ENCODE measurements at places on chromosomes 5 and 9.

DNA sequence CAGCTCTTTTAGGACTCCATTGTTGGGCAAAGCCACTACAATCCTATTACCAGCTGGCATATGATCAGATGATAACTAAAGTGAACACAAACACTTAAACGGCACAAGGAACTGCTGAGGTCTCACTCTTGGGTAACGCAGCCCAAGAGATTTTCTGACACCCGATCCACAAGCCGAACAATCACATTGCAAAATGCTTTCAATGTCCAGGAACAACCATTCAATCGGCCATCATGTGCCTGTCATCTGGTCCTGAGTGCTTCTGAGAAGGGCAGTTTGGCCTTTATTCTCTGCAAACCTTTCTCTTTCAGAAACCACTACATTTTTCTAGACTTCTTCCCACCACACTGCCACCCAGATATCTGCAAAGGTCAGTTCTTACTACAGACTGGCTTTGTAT lies 283.1 kb downstream of the GLIS3 start:
- no peak for DNase-seq

DNA sequence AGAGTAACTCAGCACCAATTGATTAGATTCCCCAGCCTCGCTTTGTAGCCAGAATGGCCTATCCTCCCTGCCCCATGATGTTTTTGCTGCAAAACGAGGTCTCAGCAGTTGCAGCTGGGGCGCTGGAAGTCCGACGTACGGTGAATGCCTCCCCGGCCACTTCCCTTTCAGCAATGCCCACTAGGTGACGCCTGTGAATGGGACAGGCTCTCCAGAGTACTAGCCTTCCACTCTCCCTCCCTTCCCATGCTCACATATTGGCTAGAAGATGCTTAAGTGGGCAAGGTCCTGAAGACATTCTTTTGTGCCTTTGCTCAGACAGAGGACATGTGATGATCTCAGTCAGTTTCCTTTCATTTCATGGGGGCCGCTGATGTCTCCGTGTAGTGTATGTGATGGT lies 50.8 kb downstream of the DMRT2 start:
- peak; percentile 1 for DNase-seq

DNA sequence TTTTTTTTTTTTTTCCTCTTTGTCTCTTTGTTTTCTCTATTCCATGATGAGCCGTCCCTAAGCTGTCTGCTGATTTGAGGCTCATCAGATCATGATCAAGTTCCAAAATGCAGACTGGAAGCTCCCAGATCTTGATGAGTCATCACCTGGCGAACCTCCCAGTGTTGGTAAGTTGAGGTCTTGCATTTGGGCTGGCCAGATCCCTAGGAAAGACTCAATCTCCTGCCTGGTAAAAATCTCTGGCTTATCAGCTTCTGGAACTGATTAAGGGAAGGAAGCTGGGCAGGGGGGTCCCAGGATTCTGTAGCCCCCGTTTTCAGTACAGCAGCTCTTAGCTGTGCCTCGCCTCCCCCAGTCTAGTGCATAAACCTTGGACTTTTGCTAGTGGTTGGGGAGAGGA lies 69.0 kb downstream of the TSPAN17 start:
- DNase-seq = no peak

DNA sequence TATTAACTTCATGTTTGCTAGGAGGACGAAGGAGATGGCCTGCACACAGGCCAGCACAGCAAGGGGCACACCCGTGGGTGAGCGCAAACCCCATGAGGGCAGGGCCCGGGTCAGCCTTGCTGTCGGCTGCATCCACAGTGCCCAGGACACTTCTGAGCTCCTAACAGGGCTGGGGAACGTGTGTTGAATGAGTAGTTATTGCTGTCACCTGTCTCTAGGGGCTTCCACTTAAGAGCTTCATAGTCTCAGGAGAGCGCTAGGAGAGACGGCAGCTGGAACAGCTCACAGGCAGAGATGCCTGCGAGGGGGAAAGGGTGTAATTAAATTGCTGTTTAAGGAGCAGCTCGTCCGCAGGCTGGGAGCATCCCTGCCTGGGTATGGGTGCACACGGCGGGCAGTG lies 91.4 kb upstream of the NEURL1B start:
- no peak for DNase-seq

DNA sequence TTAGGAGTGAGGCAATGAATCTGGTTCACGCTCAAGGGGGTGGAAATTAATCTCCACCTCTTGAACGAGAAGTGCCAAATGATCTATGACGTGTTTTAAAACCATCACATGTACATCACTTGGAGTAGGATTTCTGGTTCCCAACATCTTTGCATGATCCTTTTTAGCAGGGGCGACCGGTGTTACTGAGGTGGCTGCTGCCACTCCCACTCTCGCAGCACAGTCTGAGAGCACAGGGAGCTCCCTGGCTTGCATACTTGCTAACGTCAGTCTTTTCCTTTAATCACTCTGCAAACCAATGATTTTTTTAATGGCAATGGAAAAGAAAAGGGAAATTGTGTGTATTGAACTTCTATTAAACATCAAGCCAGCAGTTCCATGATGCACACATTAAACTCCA lies 624.4 kb downstream of the IRX1 start:
- no peak for DNase-seq

- DNase-seq = no peak
These were observed 196.6 kb downstream of the SGCD start for GRCh38 chr5:156523607-156524006.

DNA sequence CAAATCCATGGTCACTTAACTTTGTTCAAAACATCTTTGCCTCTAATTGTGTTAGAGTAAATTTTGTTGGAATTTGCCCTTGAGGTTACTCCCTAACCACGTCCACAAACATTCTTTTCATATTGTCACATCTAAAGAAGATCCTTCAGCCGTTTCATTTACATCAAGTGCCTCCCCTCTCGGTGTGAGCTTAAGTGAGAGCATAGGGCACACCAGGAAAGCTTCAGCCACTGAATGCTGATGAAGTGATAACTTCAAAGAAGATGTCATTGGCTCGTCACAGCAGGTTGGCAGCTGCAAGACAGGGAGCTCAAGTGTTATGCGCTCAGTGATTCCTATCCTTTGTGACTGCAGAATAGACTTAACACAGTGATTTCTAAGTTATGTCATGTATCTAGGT lies 49.6 kb upstream of the ADAMTS19 start:
- DNase-seq = no peak

GRCh38 chr5:113103330-113103729 lies 126.7 kb downstream of the DCP2 start:
- DNase-seq = no peak

DNA sequence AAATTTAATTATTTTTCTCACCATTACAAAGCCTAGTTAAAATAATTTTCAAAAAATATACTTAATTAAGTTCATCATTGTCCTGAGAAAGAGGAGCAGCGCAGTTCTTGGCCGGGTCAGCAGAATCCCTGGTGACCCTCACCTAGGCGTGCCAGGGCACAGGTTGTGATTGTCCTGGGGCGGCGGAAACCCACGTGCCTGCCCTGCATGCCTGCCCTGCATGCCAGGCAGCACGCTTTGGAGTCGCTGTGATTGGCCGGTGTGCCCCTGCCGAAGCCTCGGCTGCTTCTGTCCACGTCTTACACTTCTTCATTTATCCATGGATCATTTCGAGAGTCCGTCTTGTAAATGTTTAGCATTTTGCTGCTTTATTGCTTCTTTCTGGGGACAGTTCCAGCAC lies 25.6 kb downstream of the SLC12A2 start:
- DNase-seq = no peak

DNA sequence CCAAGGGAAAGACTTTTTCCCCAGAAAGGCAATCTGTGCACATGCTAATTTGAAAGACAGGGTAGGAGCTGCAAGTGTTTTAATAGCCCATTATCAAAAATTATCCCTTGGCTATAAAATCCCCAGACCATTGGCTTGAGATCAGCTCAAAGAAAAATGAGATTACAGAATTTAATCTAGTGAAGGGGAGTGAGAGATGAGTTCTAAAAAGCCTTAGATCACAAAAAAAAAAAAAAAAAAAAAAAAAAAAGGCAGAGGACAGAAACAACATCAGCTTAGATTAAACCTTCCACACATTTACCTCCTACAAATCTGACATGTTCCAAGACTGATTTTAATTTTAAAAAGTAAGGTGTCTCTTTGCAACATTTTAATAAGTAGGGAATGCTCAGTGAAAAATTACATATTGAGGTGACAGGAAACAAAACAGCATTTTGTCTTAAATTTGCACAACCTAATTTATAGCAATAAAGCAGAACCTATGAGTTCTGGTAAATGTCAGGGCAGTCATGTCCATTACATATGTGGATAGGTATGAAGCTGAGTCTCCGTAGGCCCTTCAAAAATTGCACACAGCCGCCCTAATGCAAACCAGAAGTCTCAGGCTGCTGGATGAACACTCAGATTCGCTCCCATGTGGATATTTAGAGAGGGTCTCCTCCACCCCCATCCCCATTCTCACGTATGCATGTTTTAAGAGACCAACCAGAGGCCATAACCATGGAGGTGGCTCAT lies 43.4 kb downstream of the NFIB start:
- no peak for DNase-seq

- no peak for DNase-seq
These were observed 349.1 kb downstream of the CTNND2 start for GRCh38 chr5:11555171-11555570.

DNA sequence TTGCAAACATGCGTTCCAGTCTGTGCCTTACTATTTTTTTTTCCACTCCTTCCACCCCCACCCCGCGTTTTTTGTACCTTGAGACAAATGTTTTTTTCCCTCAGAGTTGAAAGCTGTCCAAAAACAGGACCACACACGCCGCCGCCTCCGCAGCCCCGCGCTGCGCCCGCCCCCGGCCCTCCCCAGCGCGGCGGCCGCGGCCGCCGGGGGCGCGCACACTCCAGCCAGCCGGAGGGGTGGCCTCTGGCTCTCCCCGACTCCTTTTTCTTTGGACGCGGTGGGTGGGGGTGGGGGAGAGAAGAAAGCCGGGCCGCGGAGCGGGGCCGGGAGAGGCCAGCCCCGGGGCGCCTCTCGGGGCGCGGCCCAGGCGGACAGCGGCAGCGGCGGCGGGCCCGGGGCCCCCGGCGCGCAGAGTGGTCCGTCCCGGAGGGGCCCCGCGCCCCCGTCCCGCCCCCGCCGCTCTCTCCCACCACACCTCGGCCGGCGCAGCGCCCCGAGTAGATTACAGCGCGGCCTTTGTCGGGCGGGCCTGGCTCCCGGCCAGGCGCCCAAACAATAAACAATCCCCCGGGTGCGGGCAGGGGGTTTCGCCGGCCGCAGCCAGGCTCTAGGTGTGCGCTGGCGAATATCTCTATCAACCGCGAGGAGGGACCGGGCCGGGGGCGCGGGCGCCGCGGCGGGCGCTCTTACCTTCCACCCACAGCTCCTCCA lies 10.9 kb downstream of the PTCH1 start:
- DNase-seq = peak; percentile 48

DNA sequence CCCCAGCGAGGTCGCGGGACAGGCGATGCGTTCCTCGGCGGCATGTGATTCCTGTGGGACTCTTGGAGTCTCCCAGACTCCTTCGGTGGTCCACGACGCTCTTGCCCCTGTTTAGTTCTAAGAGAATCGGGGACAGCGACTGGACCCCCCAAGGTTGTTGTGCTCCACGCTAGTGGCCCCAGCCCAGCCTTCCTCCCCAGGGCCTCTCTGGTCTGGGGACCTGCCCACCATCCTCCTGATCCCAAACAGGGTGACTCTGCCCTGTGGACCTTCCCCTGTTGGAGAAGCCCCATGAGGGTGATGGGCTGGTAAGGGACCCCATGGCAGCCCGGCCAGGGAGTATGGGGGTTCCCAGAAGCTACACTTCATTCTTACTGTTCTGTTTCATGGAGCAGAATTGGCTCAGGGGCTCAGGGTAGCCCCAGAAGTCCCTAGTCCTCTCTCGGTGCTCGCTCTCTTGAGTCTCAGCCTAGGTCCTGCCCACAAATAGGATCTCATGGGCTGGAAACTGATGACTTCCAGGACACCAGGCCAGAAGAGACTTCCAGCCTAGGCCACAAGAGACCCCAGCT lies 880 bp downstream of the CARD19 start:
- peak; percentile 7 for DNase-seq

GRCh38 chr9:89078860-89079259 lies 87.6 kb downstream of the S1PR3 start:
- DNase-seq = no peak

DNA sequence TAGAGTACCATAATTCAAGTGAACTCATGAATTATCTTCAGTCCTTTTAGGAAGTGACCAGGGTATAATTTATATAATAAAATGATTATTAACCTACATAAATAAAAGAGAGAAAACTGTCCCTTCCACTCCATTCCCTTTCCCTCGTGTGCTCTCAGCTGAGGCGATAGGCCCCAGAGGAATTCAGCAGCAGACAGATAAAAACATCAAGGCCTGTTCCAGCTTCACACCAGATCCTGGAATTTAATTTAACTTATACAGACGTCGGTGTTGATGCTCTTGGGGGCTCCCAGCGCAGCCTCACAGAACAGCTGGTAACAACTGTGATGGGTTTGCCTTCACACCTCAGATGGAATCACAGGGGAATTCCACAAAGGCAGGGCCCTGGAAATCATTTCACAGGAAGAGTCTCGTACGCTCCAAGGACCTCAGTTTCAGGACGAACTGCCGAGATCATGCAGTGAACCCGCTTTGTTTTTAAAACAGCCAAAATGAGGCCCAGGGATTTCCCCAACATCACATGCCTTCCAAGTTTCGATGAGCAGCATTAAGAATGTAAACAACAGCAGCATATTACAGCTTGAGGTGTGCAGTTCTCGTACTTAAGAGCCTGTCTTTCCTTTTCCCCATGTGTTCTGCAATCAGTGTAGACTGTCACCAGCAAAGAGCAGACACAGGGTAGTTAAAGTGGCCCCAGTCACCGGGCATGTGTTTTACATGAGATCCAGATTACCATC lies 73.6 kb upstream of the ALDH1B1 start:
- DNase-seq = no peak

Data from activated CD8-positive, alpha-beta T cell treated with anti-CD3 and anti-CD28 coated beads for 36 hours (primary cell).